ENCODE measurements at places on chromosomes 6 and 20.

GRCh38 chr6:4794140-4794707, 18.0 kb downstream of the CDYL start:
- no peak for DNase-seq

DNA sequence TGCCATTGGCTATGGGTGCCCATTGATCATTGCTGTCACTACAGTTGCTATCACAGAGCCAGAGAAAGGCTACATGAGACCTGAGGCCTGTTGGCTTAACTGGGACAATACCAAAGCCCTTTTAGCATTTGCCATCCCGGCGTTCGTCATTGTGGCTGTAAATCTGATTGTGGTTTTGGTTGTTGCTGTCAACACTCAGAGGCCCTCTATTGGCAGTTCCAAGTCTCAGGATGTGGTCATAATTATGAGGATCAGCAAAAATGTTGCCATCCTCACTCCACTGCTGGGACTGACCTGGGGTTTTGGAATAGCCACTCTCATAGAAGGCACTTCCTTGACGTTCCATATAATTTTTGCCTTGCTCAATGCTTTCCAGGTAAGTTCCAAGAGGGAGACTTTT, 16.4 kb downstream of the ADGRF4 start:
- no peak for DNase-seq

GRCh38 chr6:36933102-36933501, 21.4 kb upstream of the PI16 start:
- no peak for DNase-seq

GRCh38 chr6:27159725-27160124, 87.8 kb upstream of the PRSS16 start:
- no peak for DNase-seq

GRCh38 chr6:34362909-34363680, 29.4 kb downstream of the NUDT3 start:
- no peak for DNase-seq

GRCh38 chr6:17884498-17885478, 102.6 kb downstream of the KIF13A start:
- DNase-seq, result peak; percentile 38

GRCh38 chr6:152746172-152746553, 4.4 kb upstream of the VIP start:
- DNase-seq, result no peak

- DNase-seq, result no peak
Observed at GRCh38 chr20:20012541-20012940, 4.6 kb upstream of the NAA20 start.

Measured in NCI-H82 (cell line).